ENCODE measurements at places on chromosomes 2 and 18.

DNA sequence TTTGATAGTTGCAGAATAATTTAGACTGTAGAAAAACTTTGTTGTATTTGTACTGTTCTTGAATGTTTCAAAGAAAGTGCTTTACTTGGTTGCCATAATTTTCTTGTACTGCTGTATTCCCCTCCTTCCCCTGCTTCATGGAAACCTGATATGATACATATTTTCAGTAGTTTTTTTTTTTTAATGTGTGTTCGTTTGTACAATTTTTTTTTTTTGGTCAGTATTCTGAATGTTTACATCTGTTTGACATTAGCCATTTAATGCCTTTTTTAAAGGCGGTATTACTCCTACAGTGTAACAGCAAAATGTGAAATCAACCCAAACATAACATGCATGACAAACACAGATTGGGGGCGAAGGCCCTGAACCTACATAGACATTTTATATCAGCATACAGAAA is 172.3 kb downstream of the ASXL3 start:
- no peak for DNase-seq

GRCh38 chr18:78621141-78621755 is 358.4 kb upstream of the SALL3 start:
- no peak for DNase-seq

DNA sequence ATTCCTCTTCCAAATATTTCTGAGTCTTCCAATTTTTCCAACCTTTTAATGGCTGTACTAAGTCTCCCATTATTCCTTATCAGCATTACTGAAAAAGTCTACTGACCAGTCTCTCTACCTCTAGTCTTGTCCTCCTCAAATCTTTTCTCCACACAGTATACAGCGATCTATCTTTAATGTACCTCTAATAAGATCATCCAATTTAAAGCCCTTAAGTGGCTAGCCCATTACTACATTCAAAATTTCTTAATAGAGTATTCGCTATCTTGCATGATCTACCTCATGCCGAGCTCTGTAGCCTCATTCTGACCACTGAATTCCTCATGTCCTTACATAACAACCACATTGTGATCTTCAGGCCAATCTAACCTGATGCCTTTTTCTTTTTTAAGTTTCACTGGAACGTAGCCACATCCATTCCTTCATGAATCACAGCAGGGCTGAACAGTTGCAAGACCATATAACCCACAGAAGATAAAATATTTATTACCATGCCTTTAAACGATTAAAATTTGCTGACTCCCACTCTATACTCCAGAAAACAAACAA is 57.9 kb downstream of the SLC66A3 start:
- no peak for DNase-seq

GRCh38 chr2:62270728-62271127 is 74.8 kb downstream of the B3GNT2 start:
- no peak for DNase-seq

DNA sequence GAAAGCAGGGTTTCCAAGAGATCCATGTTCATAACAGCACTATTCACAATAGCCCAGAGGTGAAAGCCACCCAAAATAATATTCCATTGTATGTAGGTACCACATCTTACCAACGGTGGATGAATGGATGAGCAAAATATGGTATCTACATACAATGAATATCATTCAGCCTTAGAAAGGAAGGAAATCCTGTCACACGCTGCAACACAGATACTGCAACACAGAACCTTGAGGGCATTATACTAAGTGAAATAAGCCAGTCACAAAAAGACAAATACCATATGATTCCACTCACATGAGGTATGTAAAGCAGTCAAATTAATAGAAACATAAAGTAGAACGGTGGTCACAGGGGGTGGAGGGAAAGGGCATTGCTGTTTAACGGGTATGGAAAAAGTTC is 155.7 kb downstream of the DTNB start:
- no peak for DNase-seq

GRCh38 chr2:20193185-20193584 is 31.7 kb downstream of the SDC1 start:
- no peak for DNase-seq

GRCh38 chr2:68653034-68653433 is 9.7 kb downstream of the PROKR1 start:
- DNase-seq = no peak

- DNase-seq = no peak
Observed at GRCh38 chr18:13442451-13442850, 223.9 kb downstream of the LDLRAD4 start.

DNA sequence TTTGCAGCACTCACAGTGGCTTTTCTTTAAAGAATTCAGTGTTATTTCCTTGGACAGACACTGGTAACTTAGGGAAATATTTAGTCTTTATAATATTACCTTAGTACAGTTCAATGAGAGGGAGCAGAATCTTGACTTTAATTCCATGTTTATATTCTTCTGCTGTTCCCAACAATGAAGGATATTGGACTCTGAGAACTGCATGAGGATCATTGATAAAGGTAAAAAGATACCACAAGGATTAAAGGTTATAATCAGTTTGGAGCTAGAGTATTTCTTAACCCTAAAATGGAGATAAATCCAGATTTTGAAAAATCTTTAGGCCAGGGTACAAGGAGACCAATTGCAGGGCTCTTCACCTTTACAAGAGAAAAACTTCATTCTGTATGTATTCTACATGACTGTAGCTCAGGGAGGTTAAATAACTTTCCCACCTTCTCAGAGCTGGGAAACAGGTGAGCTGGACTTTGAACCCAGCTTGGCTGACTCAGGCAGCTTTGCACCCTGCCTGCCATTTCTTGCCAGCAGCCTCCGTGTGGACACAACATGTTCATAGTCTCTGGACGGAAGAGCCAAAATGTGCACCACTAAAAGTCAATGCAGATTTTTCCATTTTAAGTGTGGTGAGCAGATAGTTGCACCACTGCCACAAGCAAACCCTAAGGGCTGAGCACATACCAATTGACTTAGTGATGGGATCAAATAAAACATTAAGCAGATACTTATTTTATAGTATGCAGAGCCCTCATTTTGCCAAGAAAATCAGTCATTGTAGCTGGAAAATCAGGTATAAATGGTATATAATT is 26.7 kb downstream of the UPP2 start:
- DNase-seq = no peak

- DNase-seq = no peak
Observed at GRCh38 chr18:67583621-67584020, 67.1 kb upstream of the DSEL start.

DNA sequence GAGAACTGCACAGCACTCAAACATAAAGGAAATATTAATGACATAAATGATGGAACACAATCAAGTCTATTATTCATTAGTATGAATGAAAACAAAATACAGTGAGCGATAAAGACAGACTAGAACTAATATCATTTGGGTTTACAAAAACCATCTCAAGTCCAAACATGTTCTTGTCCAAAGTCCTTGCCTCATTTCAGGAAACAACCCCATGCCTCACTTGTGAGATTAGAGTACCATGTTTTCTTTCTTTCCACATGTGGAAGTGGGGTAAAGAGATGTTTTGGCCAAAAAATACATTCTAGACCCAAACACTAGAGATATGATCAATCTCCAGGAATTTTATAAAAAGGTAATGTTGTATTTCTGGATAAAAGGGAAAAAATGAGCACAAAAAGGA is 53.3 kb upstream of the NFE2L2 start:
- DNase-seq = no peak

Measured in anterior cingulate cortex (tissue), 58 donors.